Activated naive CD8-positive, alpha-beta T cell treated with anti-CD3 and anti-CD28 coated beads, Interleukin-2, amount 10 ng/mL, durations not matched to agents 7 days and 5 days (primary cell): ENCODE measurements at places on chromosomes 12 and 14. TPM values are rescaled to one million over a fixed set of nuclear protein-coding genes. Genes with fewer than 3 reads are reported as not detected.

- H3K4me1 ChIP-seq = no peaks in the 10 kb centered on the region
- no peak for DNase-seq
- no peaks in the 10 kb centered on the region for H3K27me3 ChIP-seq
- H3K27ac ChIP-seq = no peak overlapping the region
- H3K4me3 ChIP-seq = no peak overlapping the region
Observed at GRCh38 chr12:82210882-82211281, 147.3 kb downstream of the CCDC59 start.

- no peaks in the 10 kb centered on the region for H3K27me3 ChIP-seq
- H3K4me1 ChIP-seq = no peaks in the 10 kb centered on the region
- H3K4me3 ChIP-seq = no peak overlapping the region
- H3K36me3 ChIP-seq = no peaks in the 10 kb centered on the region
- H3K27ac ChIP-seq = no peak overlapping the region
- DNase-seq = no peak
Observed at GRCh38 chr12:117685110-117685926, 283.5 kb downstream of the KSR2 start.

GRCh38 chr12:10618338-10618987, 5.1 kb upstream of the MAGOHB start:
- peaks cover 7% of the 10 kb centered on the region for H3K36me3 ChIP-seq
- no peak for DNase-seq
- H3K27me3 ChIP-seq = no peaks in the 10 kb centered on the region
- peaks cover 6% of the 10 kb centered on the region for H3K4me1 ChIP-seq

Gene MIS18BP1
- total RNA-seq = 57.2 TPM

Gene FGF6
- not detected for total RNA-seq

Gene NANOG
- not detected for total RNA-seq

Gene DTX3
- 31.5 TPM for total RNA-seq
